ENCODE measurements at places on chromosomes 11 and 22.

DNA sequence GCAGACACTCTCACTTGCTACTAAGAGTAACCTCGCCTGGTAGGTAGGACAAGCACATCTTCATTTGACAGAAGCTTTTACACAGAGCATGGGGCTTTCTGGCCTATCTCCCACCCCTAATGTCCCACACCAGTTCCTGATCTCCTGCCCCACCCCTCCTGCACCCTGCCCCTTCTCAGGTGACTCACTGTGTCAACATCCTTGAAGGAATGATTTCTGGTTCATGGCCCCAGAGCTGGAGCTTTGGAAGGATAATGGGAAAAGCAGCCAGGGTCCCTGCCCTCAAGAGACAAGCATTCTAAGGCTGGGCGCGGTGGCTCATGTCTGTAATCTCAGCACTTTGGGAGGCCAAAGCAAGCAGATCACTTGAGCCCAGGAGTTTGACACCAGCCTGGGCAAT lies 47.2 kb downstream of the LRFN4 start:
- DNase-seq = no peak

DNA sequence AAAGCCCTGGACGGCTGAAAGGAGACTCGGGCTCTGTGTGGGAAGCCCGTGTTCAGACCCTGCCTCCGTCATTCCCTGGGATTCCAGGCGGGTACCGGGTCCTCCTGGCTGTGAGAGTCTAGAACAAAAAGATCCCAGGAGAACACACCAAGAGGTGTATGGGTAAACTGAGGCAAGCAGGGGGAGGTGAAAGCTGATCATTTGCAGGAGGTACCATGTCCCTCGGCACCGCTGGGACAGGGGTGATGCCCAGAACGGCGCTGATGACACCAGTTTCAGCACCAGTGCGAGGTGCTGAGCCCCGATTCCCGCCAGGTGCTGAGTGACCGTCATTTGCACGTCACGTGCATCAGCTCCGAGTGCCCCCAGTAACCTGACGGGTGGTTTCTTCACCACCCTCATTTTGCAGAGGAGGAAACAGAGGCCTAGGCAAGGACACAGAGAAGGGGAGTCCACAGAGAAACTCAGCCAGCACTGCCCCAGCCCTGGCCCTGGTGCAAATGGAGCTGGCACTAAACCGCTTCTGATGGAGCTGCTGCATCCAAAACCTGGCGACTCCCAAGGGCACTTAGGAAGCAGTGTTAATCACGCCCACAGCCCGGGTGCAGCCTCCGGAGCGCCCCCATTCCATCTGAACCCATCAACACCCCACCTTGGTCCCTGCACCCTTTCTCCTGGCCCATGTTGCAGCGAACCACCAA lies 16.8 kb downstream of the MACROD1 start:
- DNase-seq = no peak

DNA sequence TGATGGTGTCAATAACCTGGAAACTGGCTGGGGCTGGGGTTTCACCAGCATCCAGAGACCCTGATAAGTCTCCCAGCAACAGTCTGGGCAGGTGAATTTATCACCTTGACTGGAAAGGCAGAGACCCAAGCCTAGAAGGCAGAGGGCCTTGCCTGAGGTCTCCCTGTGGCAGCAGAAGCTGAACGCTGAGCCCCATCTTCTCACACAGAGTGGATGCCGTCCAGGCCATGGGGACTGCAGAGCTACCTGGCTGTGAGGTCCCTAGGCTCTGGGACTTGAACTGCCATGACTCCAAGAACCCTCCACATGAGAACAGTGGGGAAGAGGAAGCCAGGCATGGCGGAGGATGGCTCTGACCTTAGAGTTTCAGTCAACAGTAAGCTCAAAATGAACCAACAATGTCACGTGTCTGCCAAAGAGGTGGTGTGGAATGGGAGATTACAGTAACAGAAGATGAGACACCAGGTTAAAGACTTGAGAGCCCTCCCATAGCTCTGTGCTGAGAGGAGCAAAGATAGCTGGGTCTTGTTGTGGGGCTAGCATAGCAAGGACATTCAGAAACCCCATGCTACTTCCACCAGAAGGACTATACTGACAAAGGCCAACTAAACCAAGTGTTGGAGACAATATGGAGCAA lies 79.1 kb upstream of the LINC01488 start:
- DNase-seq = no peak

DNA sequence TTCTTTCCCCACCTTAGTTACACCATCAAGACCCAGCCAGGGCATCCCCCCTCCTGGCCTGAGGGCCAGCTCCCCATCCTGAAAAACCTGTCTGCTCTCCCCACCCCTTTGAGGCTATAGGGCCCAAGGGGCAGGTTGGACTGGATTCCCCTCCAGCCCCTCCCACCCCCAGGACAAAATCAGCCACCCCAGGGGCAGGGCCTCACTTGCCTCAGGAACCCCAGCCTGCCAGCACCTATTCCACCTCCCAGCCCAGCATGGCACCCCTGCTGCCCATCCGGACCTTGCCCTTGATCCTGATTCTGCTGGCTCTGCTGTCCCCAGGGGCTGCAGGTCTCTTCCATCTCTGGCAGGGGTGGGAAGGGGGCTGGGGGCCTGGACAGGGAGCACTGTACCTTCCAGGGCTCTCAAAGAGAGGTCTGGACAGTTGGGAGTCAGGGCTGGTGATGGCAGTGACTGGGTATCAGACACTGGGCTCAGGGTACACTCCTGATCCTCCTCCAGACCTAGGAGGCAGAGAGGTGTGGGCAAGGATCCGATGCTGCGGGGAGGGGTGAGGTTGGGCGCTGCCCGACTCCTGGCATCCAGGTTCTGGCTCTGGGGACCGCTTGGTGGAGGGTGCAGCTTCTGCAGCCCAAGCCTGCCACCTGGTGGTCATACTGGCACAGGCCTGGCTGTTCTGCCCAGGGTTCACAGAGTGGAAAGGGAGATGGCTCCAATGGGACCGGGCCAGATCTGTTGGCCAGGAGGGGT lies at the start of gene UPK2:
UPK2 (plus strand) TSS at position 205 of the 753 bp plus-strand sequence; CDS start at position 258, 53 bp downstream.
- peak; percentile 92 for DNase-seq

DNA sequence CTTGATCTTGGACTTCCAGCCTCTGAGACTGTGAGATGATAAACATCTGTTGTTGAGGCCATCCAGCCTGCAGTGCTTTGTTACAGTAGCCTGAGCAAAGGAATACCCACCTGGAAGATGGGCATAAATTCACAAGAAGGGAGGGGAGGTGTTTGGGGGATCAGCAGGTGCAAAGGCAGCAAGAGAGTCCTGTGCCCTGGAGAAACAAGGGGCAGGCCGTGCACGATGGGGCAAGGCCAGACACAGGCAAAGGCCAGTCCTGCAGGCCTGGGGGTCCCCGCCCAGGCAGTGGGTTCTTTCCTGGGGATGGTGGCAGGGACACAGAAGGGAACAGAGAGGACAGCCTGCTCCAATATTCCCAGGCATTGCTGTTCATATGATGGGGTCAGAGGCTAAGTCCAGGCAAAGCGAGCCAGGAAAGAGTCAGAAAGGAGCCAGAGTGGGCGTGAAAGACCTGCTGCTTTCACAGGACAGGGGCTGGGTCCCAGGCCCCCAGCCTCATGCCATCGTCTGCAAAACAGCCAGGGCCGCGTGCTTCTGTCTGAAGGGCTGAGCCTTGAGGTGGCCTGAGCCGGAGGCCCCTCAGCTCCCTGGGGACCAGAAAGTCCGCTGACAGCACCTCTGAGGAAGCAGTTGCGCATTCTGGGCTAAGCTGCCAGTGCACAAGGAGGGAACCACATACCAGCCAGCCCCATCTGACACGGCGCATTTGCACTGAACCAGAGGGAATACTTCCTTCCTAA lies 48.8 kb downstream of the MYEOV start:
- DNase-seq = no peak

- DNase-seq = no peak
These were observed at the start of gene TTC36 for GRCh38 chr11:118527109-118527508. Gene TTC36 (plus strand): TSS chr11:118527474. CDS start chr11:118527495, 21 bp downstream.

DNA sequence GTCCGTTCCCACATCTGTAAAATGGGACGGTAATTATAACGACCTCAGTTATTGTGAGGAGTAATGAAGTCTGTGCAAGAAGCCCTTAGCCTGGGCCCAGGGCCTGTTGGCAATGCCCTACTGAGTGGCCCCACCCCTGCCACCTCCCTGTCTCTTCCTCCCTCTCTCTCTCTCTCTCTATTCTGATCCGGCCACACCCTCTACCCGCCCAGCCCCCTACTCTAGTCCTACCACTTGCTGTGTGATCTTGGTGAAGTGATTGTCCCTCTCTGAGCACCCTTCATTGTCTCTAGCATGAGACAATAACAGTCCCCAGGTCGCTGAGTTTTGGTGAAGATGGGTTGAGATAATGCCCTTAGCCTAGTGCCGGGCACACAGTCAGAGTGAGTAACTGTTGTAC lies 7.4 kb upstream of the SEC14L6 start:
- no peak for DNase-seq

Data from activated CD4-positive, alpha-beta T cell treated with anti-CD3 and anti-CD28 coated beads for 4 hours (primary cell).